Stimulated activated CD8-positive, alpha-beta memory T cell treated with anti-CD3 and anti-CD28 coated beads, Interleukin-15, amount 100 ng/mL, for 48 hours (primary cell): ENCODE measurements at places on chromosomes 7 and 10.

DNA sequence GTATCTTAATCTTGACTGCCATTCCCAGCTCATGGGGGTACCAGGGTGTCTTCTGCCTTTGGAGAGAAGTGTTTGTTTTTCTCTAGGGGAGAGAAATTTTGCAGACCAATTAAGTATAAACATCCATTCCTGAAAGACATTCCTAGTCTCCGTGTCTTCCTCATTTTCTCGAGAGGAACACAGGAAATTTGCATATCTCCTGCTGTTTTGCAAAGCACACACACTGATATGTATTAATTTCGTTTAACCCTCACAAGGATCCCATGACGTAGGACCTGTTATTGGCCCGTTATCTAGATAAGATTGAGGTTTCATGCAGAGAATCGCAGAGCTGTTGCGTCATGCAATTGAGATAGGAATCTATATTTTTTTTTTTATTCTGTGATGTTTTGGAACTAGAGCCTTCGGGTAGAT, 944 bp downstream of the RHBDD2 start:
- no peak for DNase-seq

DNA sequence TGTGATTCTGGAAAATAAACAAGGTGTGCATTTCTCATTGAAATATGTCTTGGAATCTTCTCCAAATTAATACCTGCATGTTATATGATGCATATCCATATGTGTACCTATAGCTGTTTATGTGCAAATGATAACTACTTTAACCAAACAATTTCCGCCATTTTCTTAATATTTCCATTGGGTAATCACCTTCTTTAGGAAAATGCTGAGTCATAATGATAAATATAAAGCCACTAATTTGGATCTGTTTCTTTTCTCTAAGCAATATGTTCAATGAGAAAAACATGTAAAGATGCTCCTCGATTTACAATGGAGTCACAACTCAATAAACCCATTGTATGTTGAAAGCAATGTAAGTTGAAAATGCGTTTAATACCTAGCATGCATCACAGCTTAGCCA, 574.4 kb downstream of the CNTNAP2 start:
- DNase-seq: no peak

DNA sequence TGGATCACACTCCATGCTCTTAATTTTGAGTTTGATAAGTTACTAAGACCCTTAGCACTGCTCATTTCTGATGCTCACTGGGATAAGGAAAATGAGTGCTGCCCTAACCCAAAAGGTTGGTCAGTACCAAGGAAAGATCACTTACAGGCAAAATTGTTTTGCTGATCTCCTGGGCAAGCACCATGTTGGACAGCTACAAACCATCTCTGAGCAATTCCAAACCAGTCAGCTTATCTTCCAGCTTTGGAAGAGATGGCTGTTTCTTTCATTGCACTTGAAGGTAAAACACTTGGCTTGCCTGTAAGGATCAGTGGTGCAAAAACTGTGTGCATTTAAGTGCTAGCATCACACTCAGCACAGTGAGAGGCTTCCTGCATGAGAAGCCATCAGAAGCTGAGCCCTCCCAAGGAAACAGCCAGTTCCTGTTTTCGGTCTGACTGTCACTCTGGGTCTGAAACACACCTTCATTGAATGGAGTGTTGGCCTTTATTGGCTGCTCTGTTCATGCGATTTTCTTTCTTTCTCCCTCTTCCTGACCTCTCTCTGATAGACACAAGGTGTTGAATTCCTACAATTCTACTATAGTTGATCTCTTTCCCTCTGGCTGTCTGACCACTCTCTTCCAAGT, 126.4 kb upstream of the GHITM start:
- no peak for DNase-seq

GRCh38 chr10:118753331-118754228, 1.2 kb downstream of the CACUL1 start:
- no peak for DNase-seq

GRCh38 chr7:26365077-26365900, 73.6 kb downstream of the SNX10 start:
- no peak for DNase-seq

- no peak for DNase-seq
Observed at GRCh38 chr7:117459735-117460134, 20.1 kb upstream of the CFTR start.

DNA sequence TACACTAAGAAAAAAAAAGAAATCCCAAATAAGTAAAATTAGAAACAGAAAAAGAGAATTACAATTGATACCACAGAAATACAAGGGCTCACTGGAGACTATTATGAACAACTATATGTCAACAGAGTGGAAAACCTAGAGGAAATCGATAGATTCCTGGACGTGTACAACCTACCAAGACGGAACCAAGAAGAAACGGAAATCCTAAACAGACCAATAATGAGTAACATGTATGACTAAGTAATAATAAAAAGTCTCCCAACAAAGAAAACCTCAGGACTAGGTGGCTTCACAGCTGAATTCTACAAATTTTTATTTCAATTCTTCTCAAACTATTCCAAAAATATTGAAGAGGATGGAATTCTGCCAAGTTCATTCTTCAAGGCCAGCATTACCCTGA, 13.9 kb downstream of the DIP2C start:
- DNase-seq: no peak

DNA sequence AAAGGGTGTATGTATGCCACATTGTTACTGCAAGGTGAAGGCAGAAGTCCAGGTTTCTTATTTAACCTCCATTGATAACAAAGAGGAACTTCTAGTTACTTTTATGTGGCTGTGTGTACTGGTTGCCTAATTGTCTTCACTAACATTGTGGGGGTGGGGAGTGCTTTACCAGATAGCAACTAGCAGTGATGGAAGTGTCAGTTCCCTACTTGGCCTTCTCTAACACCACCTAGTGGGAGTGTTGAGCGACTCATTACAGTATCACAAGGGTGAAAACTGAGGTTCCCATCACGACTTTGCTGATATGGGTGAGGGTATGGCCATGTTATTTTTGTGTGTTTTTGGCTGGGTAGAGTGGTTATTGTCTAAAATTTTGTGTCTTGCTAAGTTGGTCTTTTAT, 274.4 kb downstream of the THSD7A start:
- no peak for DNase-seq

- DNase-seq: no peak
Observed at GRCh38 chr7:74364061-74364460, 74.9 kb downstream of the CLIP2 start.

DNA sequence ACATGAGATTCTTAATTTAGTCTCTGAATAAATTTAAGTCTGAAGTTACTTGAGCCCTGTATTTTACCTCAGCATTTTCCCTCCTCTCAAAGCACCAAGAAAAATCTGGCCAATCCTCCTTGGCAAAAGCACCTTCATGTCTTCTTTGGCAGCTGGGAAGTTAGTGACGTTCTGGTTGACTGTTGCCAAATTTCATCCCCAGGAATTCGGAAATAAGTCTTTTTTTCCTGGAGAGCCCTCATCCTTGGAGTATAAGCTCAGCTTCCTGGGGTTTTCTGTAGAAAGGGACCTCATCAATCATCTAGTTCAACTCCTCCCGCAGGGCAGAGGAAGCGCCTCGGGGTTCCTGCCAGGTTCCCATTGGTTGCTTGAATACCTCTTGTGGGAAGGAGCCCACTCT, 377.6 kb downstream of the PHTF2 start:
- no peak for DNase-seq

DNA sequence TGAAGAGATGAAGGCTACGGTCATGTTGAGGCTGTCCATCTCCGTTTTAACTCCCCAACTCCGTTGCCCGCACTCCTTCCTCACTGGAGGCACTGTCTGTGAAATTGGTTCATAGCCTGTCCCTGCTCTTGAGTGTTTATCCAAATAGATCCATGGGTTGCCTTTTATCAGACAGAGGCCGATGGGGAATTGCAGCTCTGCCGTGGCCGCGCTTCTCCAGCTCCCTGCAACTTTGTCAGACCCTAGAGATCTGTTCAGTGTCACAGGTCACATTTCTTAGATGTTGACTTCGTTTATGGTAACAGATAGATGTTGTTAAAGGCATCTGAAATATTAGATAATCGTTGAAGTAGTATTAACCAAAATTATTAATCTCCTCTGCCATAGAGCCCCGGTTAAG, 14.7 kb downstream of the PPP2R2D start:
- DNase-seq: no peak

- no peak for DNase-seq
Observed at GRCh38 chr10:113381981-113382509, 170.8 kb upstream of the HABP2 start.

- no peak for DNase-seq
Observed at GRCh38 chr10:127832501-127832900, 60.2 kb downstream of the CLRN3 start.

- no peak for DNase-seq
Observed at GRCh38 chr7:47446871-47447466, 134.9 kb downstream of the TNS3 start.

DNA sequence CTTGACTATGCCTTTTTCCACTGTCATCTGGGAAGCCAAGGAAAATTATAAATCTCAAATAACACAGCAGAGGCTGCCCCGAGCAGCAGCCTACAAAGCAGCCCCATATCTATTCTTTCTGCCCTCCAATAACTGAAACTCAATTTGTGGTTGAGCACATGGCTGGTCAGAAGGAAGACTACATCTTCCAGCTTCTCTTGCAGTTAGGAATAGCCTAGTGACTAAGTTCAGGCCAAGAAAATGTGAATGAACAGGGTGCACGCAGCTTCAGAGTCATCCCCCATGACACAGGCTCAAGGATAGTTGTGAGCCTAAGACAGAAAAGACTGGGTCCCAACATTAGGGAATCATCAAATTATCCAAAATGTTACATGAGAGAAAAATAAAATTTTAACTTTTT, 42.3 kb downstream of the CHCHD3 start:
- DNase-seq: no peak

DNA sequence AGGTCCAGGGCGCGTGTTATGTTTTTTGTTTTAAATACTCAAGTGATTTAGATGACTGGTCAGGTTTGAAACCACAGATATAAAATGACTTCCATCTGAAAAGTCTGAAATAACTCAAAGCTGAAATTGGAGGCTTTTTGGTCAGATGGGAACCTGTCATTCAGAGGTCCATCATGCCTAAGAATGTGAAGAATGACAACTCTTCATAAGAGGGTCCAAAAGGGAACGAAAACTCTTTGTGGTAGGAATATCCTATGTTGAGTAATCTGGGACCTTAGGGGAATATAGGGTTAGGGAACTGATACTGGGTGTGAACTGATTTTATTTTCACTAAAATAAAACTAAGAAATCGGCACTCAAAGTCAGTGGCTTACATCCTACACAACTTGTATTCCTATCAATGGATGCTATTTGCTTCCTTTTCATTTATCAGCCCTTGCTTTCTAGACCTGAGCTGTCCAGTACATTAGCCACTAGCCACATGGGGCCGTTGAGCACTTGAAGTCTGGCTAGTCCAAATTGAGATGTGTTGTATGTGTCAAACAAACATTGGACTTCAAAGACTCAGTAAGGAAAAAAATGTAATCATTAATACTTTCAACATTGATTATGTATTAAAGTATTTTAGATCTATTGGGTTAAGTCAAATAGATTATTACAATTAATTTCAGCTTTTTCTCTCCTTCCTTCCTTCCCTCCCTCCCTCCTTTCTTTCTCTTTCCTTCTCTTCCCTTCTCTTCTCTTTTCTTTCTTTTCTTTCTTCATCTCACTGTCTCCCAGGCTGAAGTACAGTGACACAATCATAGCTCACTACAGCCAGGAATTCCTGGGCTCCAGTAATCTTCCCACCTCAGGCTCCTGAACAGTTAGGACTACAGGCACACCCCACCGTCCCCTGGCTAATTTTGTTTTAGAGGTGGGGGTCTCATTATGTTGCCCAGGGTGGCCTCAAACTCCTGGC, 56.5 kb upstream of the KDM7A start:
- no peak for DNase-seq
